ENCODE measurements at places on chromosomes 4 and X. TPM values are rescaled to one million over a fixed set of nuclear protein-coding genes. Genes with fewer than 3 reads are reported as not detected.

DNA sequence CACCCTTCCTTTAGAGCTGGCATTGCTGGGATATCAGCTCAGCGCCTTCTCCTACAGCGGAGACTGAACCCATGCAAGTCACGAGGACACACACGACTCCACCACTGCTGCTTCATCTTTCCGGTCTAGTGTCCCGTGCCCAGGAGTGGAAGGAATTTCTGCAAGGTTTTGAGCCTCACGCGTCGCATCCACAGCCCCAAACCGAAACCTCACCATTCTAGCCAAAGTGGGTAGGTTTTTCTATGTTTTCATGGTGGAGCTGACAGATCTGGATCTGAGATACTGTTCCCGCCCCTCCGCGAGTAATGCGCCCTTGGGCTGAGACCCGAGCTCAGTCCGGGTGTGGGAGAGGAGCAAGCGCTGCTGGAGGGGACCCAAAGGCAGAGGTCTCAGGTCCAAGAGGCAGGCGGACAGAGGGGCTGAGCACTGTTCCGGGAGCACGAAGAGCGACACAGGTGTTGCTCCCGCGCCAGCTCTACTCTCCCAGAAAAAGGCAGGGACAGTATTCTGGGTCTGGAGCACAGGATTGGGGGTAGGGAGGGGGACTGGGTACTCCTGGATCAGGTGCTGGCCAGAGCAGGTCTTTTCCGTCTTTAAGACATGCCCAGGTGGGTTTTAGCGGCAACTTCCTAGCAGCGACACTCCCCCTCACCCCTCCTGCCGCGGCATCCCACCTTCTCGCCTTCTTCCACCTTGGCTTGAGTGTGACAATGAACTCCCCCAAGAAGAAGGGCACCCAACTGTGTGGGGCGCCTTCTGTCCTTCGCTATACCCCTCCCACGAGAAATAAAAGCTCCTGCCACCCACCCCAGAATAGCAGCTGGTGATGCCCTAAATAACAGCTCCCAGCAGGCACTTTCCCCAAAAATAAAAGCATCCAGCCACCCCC, 1.8 kb downstream of the EPHA5 start:
- peak; percentile 8 for DNase-seq

DNA sequence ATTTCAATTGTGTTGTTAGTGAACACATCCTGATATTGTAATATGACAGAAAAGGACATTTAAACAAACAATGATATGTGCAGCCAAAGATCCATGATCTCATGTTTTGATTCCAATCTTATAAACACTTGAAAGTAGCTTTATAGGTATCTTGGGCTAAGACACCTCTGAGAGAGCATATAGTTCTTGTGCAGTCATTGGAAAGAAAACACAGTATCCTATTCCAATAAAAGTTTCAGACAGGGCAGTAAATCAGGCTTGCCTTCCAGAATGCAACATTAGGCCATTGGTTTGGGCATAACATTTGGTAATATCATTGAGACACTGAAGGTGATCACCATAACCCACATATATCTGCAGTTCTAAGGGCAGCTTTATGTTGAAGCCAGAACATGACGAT, 188.3 kb upstream of the HCCS start:
- no peak for DNase-seq

The FREM3 gene
- polyA plus RNA-seq, result 0.03 TPM

- peak; percentile 14 for DNase-seq
Observed at GRCh38 chrX:41759817-41760216, 35.8 kb downstream of the GPR82 start.

GRCh38 chr4:114161809-114162208, 182.4 kb upstream of the ARSJ start:
- DNase-seq, result peak; percentile 26

- DNase-seq, result no peak
Observed at GRCh38 chrX:129979207-129979920, 3.1 kb upstream of the BCORL1 start.

GRCh38 chr4:38730830-38731646, 51.8 kb downstream of the TLR10 start:
- DNase-seq, result peak; percentile 82

DNA sequence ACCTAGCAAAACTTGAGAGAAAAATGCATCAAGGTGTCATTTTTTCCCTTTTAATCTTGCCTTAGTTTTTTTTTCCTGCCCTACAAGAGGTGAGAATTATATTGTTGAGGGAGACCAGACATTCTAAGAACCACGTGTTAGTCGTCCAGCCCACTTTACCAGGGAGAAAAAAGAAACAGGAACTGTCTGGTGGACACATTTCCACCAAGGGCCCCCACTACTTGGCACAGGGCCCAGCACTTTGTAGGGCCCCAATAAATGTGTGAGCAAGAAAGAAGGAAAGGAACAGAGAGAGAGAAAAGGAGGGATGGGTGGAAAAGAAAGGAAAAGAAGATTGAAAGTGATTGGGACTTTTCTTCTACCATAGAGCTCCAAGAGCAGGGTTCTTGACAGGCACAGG, 3.9 kb upstream of the EGFL6 start:
- no peak for DNase-seq

DNA sequence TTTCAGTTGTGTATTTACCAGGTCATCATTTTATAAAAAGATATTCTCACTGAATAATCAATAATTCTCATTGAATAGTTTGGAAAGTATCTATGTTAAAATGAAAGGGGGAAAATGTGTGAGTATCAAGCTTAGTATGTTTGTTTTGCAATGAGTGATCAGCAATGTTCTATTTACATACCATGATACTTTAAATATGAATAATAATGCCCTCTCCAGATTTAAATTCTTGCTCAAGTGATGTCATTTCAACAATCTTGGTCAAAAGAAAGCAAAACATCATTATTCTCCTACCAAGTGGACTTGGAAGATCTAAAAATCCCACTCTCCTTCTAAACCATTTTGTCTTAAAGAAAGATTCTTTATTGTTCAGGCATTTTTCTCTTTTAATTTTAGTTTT, 42.1 kb upstream of the ANKRD50 start:
- no peak for DNase-seq

The RIPPLY1 gene
- 0.08 TPM for polyA plus RNA-seq

The TBC1D9 gene
- 16.1 TPM for polyA plus RNA-seq

DNA sequence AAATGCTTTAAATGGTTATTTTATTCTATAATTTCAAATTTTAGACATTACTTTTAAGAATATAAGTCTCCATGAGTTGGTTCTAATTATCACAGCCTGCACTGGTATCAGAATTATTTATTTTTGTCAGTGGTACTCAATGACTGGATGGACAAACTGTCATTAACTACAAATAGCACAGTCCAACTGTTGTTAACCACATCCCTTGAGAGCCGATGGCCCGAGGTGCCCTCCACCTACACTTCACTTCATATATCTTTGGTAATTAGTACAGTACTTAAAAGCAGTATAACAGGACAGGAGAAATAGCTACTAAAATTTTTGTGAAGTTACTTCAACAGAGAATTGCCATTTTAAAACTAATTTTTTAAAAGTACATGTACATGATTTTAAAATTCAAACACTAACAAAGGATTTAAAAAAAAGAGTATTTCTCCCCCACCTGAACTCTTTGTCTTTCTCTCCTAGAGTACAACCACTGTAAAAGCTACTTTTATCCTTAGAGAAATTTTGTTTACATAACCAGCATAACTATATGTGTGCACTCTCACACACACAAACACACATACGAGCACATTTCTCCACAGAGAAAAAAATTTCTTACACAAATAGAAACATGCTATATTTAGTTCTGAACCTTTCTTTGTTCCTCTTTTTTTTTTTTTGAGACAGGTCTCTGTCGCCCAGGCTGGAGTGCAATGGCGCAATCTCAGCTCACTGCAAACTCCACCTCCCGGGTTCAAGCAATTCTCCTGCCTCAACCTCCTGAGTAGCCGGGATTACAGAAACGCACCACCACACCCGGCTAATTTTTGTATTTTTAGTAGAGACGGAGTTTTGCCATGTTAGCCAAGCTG, 6.5 kb downstream of the TIFA start:
- DNase-seq, result no peak

The KDR gene
- polyA plus RNA-seq, result 0.02 TPM

GRCh38 chrX:47321386-47321785, 49.0 kb upstream of the ZNF157 start:
- no peak for DNase-seq

The HTN1 gene
- polyA plus RNA-seq, result not detected

The SLC26A1 gene
- 0.08 TPM for polyA plus RNA-seq

- DNase-seq, result no peak
Observed at GRCh38 chr4:81471298-81471587, 464 bp downstream of the RASGEF1B start.

The CDX4 gene
- not detected for polyA plus RNA-seq

DNA sequence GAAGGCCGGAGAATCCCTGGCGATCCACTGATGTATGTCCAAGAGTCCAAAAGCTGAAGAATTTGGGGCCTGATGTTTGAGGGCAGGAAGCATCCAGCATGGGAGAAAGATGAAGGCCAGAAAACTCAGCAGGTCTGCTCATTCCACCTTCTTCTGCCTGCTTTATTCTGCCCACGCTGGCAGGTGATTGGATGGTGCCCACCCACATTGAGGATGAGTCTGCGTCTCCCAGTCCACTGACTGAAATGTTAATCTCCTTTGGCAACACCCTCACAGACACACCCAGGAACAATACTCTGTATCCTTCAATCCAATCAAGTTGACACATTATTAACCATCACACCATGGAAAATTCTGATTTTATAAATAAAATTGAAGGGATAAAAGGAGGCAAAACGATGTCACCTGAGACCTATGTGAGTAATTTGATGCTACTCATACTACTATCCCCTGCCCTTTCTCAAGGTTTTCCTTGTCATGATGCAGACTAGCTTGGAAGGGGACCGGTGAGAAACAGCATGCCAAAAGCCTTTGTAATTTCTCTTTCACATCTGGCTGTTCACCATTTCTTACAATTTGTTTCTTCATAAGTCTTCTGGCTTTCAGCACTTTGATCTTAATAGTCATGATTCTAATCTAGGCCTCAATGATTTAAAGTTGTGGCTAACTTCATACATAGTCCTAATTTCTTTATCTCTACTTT, 9.7 kb upstream of the PYURF start:
- no peak for DNase-seq

DNA sequence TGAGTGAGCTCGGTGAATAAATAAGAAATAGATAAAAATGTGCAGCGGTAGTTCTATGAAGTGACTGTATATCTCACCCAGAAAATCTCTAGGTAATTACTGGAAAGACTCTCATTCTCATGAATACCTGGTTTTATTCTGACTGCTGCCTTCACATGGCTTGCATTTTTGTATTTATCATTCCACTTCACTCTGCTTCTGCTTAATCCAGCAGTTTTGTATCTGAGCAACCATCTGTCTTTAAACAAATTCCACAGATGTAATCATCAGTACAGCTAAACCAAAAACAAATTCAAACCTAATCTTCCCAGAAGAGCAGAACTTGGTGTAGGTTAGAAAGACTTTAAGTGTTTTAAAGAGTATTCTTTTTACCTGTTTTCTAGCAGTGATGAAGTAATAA, 11.2 kb upstream of the ALB start:
- DNase-seq, result no peak

- DNase-seq, result no peak
Observed at GRCh38 chr4:111020476-111020875, 397.6 kb upstream of the PITX2 start.

DNA sequence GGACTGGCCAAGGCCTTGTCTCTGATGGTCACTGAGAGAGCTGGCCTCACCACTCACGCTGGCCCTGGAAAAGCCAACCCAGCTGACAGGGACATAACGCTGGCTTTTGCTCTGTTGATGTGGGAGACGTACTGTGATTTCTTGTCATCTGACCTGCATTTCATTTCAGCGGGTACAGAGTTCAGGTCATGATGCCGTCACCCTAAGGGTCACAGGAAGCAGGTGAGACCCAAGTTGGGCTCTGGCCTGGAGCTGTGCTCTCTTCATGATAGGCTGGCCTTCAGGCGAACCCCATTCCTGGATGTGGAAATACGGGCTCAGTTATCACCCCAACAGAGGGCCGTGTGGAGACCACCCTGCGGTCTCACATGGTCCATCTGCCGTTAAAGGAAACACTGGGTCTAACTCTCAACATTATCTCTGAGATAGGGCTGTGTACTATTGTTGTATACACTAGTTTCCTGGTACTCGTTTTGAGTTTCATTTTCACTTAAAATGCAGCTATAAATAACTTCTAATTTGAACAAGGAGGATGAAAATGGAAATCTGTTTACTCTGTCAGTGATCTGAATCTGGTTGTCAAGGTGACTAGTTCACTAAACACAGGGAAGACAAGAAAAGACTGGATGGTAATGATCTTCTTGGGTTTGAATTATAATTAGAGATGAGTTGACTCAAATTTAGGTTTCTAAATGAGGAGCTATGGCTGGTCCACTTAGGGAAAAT, 89.1 kb downstream of the TBC1D9 start:
- DNase-seq, result no peak

DNA sequence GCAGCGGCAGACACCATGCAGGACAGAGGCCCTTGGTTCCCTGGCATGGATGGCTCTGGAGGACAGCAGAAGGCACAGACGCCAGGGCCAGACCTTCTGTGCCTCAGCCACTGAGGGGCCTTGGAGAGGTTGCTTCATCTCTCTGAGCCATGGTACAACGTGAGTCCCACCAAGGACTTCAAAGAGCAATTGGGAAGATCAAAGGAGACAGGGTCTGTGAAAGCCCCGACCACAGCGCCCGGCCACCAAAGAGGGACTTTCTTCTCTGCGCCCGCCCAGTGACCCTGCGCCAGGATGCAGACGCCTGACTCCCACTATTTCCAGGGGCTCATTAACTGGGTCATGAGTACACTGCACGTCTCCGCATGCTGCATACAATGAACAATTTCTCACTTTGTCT, 174.0 kb downstream of the AFAP1 start:
- DNase-seq, result no peak

The FMR1NB gene
- polyA plus RNA-seq, result not detected

DNA sequence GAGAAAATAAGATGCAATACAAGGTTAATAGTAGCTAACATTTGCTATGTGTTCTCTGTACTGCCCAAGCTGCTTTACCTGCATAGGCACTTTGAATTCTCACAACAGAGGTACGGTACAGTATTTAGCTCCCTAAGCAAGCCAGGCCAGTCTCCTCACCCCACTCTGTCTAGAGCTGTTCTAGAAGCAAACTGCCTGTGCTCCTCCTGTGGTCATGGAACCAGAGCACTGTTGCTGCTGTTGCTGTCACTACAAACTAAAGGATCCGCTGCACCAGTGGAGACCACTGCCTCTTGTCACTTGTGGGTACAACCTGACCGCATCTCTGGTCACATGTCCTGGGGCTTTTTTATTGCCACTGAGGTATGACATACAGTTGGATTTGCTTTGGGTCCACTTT, 19.6 kb downstream of the ZNF330 start:
- no peak for DNase-seq

The VCX3B gene
- 0.12 TPM for polyA plus RNA-seq

The RAB39B gene
- 1.3 TPM for polyA plus RNA-seq

The CORIN gene
- 0.76 TPM for polyA plus RNA-seq

- DNase-seq, result no peak
Observed at GRCh38 chrX:12412561-12412960, 274.3 kb downstream of the FRMPD4 start.
